ENCODE measurements at places on chromosomes 6 and 20.
A peak's percentile ranks its signal among the peaks of the same experiment; 100 is the strongest.

- no peak for DNase-seq
These were observed 6.7 kb upstream of the TTK start for GRCh38 chr6:79997728-79998127.

GRCh38 chr20:53692465-53693067, 98.9 kb upstream of the ZNF217 start:
- no peak for DNase-seq

- DNase-seq, result peak; percentile 36
These were observed 631 bp downstream of the MDGA1 start for GRCh38 chr6:37696841-37697662.

- DNase-seq, result no peak
These were observed 17.8 kb downstream of the ANKS1A start for GRCh38 chr6:34906826-34907225.

DNA sequence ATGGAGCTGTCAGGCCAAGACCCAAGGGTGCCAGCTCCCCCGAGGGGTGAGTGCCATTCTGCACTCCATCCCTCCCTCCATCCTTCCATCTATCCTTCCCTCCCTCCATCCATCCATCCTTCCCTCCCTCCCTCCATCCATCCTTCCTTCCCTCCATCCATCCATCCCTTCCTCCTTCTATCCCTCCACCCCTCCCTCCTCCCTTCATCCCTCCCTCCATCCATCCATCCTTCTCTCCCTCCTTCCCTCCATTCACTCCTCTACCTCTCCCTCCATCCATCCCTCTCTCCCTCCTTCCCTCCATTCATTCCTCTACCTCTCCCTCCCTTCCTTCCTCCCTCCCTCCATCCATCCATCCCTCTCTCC, 41.3 kb upstream of the MRGBP start:
- DNase-seq, result no peak

GRCh38 chr20:61823242-61823641, 242.4 kb downstream of the TAF4 start:
- no peak for DNase-seq

GRCh38 chr6:109351231-109352130, 30.8 kb downstream of the CD164 start:
- no peak for DNase-seq

GRCh38 chr6:147040121-147040910, 163.9 kb upstream of the STXBP5 start:
- DNase-seq, result no peak

GRCh38 chr6:16136621-16137450, 8.0 kb downstream of the MYLIP start:
- peak; percentile 13 for DNase-seq

DNA sequence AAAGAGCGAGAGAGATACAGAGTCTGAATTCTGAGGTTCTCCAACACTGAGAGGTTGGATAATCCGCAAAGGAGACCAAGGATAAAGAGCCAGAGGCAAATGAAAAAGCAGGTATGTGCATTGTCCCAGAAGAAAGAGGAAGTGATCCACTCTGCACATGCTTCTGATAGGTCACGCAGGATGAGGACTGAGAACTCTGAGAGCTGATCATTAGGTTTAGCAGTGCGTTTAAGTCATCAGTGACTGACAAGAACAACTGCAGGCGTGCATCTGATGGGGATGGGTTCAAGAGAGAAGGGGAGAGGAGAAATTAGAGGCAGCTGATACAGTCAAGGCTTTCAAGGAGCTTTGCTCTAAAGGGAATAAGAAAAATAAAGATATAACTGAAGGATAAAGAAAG, 301.2 kb upstream of the SGK1 start:
- DNase-seq, result no peak

- DNase-seq, result no peak
These were observed 12.1 kb upstream of the SNHG17 start for GRCh38 chr20:38447251-38447661.

GRCh38 chr20:50813801-50814200, 18.9 kb downstream of the BCAS4 start:
- no peak for DNase-seq

Measured in activated T-helper 9 cell treated with anti-CD3 and anti-CD28 coated beads, Interleukin-2, amount 50 U/mL, for 16 hours (primary cell).